ENCODE measurements at places on chromosomes 2 and 18.

- peak; percentile 36 for DNase-seq
These were observed 45.6 kb upstream of the ZC3H15 start for GRCh38 chr2:186440506-186440905.

DNA sequence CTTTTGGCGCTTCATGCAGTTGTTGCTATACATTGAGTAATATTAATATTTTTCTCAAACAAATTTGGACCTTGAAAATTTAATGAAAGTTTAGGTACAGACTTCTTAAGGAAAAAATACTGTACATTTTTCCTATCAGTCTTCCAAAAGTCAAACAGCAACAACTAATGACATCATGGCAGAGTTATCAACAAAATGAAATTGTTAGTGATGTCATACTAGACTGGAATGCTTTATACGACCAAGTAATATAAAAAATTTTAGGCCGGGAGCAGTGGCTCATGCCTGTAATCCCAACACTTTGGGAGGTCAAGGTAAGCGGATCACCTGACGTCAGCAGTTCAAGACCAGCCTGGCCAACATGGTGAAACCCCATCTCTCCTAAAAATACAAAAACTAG is 12.0 kb upstream of the STPG4 start:
- DNase-seq: no peak

DNA sequence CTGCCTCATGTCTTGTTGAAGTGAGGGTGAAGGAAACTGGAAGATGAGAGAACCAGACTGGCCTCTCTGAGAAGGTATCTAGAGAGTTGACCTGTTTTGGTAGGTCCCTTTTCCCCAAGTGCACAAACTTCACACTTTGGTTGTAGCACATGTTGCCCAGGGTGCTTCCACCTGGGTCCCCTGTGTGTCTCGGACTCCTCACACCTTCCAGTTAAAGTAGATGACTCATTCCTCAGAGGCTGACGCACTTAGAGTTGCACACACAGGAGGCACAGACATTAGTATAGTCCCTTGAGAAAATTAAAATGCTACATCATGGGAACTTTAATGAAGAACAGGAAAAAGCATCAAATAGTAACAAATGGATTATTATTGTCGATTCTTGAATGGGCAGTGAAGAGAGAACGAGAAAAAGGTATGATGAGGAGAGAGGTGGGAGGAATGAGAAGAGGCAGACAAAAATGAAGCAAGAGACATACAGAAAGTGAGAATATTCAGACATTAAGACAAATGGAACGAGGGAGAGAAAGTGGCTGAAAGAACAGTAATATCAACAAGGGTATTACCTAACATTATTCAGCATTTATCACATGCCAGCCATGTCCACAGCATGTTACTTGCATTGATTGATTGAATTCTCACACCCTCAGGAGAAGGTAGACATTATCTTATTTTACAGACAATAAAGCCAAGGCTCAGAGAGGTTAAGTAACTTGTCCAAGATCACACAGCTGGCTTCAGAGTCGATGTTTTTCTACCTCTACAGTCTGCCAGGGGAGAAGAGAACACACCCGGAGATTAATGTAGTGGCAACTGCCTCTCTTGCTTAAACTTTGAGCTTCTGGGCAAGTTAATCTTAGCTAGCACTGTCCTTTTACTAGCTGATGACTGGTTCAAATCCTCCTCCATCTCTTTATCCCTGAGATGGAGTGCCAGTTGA is 68.6 kb downstream of the FHOD3 start:
- DNase-seq: no peak

DNA sequence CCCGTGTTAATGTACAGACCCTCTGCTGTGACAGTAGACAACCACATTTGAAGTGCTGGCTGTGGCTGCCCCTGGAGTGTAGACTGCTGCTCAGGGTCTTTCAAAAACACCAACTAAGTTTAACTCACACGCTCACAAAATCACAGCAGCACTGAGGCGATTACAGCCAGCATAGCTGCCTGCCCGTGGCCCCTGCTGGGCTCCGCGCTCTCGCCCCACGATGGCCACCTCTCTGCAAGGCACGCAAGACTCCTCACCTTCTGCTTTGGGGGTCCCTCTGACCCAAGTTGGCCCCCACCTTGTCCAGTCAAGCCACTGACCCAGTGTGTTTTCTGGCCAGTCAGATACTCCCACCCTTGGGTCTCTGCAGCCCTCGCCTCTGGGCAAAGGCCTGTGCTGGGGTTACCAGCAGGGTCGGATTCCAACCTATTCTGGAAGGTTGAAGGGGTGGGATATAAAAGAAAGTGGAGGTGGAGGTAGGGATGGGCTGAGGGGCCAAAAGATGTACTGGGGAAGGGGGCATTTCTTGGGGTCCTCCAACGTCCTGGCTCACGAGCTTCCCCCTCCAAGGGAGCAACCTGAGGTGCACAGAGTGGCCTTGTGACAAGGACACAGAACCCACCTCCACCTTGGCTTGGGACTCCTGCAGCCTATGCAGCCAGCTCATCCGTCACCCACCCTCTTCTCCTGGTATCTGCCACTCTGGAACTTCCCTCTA is 2.9 kb upstream of the B3GNT7 start:
- no peak for DNase-seq

DNA sequence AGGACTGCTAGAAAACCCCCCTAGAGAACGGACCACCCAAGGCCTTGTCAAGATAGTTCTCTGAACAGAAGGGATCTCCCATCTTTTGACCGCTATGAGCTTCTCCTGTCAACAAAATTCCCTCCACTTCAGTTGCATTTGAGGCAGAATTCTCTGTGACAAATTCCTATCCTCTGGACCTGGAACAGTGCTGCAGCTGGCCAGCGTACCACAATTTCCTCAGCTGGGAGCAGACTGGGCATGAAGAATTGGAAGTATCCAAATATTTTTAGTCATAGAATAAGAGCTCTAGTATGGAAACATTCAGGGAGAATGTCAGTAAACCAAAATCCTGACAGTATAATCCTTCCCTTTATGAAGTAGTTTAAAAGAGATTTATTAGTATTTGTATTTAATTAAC is 147.1 kb upstream of the BOD1L2 start:
- no peak for DNase-seq

GRCh38 chr2:157732596-157732995 is 103.9 kb upstream of the ACVR1C start:
- no peak for DNase-seq

DNA sequence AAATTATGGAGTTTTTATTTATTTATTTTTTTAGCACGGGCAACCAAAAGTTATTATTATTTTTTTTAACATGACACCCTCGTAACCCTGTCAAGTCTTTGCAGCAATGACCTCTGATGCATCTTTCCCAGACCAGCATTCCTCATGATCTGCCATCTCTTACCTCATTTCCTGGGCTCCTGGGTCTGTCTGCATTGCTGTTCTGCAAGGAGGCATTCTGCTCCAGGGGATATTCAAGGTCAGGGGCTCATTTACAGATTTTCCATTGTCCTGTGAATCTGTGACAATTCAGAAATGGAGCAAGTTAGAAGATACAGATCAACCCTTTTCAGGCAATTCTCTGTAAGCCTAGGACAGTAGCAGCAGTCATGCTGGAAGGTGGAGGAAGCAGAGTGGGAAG is 43.0 kb downstream of the NGEF start:
- DNase-seq: no peak

- no peak for DNase-seq
These were observed 213.1 kb upstream of the MC4R start for GRCh38 chr18:60585670-60586069.

GRCh38 chr2:37190290-37190689 is 1.8 kb upstream of the SULT6B1 start:
- no peak for DNase-seq
